D721Med (cell line): ENCODE measurements at places on chromosomes 7 and 10.

DNA sequence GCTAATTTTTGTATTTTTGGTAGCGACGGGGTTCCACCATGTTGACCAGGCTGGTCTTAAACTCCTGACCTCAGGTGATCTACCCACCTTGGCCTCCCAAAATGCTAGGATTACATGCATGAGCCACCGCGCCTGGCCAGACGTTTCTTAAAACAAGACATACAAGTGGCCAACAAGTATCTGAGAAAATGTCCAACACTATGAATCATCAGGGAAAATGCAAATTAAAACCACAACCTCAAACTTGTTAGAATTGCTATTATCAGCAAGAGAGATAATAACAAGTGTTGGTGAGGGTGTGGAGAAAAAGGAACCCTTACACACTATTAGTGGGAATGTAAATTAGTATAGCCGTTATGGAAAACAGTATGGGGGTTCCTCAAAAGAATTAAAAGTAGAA lies 148.6 kb downstream of the SUGCT start:
- no peak for DNase-seq

DNA sequence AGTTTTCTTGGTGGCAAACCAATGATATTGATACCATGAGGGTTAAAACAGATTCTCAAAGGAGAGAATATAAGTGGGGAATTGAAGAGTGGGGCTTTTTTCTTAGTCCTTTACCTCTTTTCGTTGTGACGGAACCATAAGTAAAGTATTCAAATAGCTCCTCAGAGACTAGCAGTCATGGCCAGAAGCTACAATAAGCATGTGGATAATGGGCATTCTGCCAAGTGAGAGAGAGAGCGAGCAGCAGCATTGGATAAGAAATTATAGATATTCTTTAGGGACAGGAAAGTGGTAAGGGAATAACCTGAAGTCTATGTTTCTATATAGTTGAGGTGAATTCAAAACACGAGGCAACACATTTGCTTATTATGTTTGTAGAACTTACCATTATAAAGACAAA lies 235.1 kb downstream of the SEMA3E start:
- DNase-seq = no peak

GRCh38 chr10:670038-670437 lies 19.4 kb downstream of the DIP2C start:
- DNase-seq = no peak

DNA sequence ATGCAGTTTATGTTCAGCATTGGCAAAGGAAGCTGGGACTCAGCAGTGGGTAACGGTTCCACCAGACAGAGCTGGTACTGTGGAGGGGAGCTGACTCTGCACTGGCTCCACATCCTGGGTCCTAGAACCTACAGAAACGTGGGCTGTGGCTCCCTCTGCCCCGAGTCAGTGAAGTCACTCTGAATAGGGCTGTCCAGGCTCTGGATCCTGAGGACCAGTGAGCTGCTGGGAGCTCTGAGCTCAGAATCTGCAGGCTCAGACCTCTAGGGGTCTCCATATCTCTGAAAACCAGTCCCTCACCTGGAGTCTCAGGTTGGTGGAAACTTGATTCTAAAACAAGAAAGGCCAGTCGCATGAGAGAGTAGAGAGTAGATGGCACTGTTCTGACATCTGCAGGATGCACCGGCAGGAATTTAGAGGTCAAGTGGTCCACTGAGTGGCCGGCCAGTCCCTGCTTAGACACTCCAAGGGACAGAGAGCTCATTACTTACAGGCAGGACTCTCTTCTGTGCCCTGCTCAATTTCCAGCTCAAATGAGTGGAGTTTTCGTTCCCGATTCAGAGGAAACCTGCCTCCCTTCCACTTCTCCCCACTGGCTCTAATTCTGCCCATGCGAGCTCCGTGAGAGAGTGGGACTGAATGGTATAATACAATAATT lies 18.6 kb downstream of the NPFFR1 start:
- no peak for DNase-seq

DNA sequence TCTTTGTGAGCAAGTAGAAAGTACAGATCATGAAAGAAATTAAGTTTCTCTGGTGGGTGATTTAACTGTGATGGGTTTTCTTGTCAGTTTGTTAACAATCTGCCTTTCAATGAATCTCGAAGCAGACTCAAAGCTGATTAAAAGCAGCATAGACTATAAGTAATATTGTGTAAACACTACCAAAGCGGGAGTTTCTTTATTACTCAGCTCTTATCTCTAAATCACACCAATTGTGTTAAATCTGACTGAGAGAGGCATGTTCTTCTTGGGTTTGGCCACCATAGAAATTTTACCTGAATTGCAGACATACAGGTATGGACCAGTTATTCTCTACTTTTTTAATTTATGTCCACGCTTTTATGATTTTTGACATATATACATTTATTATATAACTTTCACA lies 65.2 kb downstream of the DKK1 start:
- no peak for DNase-seq

DNA sequence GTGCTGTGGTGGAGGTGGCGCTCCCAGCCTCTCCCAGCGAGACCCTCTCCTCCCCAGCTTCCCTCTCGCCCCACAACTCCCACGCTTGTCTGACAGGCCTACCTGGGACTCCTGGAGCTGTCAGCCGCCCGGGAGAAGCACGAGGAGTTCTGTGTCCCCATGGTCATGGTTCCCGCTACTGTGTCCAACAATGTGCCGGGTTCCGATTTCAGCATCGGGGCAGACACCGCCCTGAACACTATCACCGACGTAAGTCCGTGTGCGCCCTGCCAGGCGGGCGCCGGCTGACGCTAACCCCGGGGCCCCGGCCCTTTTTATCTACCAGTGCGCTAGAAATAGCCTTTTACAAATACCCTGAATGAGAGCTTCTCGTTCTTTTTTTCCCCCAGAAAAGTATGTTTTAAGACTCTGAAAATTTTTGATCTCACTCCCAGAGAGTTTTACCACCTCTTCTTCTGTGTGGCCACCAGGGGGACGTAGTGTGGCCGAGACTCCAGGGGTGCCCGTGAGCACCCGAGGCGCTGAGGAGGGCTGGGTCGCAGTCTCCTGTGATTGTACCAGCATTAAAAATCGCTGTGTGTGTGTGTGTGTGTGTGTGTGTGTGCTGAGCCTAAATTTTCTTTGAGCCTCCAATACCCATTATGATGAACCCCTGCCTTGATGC lies 52.6 kb downstream of the PFKP start:
- no peak for DNase-seq

DNA sequence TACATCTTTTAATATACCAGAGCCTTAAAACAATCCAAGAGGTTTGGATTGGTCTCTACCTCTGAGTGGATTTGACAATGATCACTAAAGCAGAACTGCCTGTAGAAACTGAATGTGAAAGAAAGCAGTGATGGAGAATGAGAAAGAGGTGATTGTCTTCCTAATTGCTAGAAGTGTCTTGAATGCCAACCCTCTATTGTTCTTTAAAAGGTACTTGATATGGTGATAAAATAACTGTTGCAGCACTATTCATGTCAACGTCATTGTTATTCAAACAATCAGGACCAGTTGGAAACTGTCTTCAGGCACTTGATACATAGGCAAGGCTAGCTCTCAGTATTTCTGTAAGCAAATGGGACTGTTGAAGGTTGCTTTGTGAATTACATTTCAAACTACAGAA lies 47.9 kb upstream of the ITPRID1 start:
- no peak for DNase-seq

GRCh38 chr10:50517626-50518025 lies 106.1 kb downstream of the SGMS1 start:
- DNase-seq = no peak

DNA sequence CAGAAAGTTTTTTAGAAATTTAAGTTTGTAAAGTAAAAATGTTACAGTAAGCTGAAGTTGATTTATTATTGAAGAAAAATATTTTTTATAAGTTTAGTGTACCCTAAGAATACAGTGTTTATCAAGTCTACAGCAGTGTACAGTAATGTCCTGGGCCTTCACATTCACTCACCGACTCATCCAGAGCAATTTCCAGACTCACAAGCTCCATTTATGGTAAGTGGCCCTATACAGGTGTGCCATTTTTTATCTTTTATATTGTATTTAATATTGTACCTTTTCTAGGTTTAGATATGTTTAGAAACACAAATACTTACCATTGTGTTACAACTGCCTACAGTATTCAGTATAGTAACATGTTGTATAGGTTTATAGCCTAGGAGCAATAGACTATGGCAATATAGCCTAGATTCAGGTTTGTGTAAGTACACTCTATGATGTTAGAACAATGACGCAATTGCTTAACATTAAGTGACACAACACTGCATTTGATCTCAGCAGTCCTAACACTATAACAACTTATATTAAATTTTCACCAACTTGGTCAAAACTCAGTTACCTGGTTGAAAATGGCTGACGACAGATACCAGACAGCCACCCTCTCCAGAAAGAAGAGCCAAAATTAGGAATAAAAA lies 45.7 kb downstream of the HIBADH start:
- no peak for DNase-seq

- no peak for DNase-seq
Measured at GRCh38 chr7:134533288-134533771, 6.0 kb downstream of the AKR1B10 start.

DNA sequence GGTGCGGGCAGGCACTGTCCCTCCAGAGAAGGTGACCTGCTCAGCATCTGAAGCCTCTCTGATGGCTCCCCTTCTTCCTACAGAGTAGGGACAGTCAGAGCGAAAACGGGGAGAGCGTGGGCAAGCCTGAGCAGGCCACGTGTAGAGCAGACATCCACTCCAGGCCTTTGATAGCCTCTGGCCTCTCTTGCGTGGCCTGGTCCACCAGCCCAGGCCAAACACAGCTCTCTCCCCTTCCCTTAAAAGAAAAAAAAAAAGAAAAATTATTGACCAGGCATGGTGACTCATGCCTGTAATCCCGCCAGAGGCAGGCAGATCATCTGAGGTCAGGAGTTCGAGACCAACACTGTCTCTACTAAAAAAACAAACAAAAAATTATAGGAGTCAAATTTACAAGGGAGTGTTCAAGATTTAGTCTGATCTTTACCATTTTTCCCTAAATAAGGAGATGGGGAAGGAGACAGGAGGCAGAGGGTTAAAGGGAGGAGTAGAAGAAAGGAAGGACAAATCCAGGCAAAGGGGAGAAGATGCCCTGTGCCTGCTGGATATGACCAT lies 84.8 kb downstream of the PLXNA4 start:
- DNase-seq = no peak

GRCh38 chr10:116732573-116732972 lies 9.8 kb downstream of the HSPA12A start:
- no peak for DNase-seq

DNA sequence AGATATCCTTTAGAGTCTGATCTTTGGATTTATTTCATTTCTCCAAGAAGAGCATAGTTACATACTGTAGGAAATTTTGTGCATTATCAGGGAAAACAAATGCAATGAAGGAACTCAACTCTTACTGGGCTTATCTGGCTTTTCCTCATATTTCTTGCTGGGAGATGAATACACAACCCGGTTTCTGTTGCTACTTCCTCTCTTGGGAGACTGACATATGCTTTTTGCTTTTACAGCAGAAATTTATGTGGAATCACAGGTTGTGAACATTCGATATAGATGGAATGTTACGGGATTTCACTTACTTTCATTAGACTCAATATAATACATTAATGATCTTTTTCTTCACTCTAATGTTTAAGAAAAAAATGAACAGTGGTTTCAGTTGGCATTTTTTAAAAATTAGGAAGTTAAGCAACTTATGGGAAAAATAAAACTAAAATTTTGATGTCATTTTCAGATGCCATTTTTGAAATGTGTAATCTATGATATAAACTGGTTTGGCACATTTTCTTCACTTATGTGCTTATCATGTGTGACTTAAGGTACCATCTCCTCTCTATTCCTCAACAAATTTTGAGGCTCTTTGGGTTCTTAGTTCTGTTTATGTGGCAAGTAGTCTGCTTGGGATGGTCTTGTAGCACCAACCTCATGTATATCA lies 7.1 kb downstream of the SND1 start:
- DNase-seq = no peak

- DNase-seq = no peak
Measured at GRCh38 chr10:29823553-29824080, 188.8 kb upstream of the SVIL start.

DNA sequence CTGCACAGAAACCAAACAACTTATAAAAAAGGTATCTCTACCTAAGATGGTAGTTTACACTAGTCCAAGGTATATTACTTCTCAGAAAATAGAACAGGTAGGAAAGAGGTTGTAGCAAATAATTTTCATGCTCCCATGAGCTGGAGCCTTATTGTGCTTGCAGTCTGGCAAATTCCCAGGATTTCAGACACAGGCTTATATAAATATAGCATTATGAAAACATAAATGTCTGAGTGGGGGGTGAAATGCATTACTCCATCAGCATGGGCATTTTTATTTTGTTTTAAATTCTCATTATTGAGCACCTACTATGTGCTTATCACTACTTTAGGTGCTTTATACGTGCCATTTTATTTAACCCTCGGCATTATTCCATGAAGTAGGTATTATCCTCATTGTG lies 83.0 kb upstream of the PHYHIPL start:
- no peak for DNase-seq

- DNase-seq = no peak
Measured at GRCh38 chr10:49596836-49597235, 13.3 kb upstream of the SLC18A3 start.

DNA sequence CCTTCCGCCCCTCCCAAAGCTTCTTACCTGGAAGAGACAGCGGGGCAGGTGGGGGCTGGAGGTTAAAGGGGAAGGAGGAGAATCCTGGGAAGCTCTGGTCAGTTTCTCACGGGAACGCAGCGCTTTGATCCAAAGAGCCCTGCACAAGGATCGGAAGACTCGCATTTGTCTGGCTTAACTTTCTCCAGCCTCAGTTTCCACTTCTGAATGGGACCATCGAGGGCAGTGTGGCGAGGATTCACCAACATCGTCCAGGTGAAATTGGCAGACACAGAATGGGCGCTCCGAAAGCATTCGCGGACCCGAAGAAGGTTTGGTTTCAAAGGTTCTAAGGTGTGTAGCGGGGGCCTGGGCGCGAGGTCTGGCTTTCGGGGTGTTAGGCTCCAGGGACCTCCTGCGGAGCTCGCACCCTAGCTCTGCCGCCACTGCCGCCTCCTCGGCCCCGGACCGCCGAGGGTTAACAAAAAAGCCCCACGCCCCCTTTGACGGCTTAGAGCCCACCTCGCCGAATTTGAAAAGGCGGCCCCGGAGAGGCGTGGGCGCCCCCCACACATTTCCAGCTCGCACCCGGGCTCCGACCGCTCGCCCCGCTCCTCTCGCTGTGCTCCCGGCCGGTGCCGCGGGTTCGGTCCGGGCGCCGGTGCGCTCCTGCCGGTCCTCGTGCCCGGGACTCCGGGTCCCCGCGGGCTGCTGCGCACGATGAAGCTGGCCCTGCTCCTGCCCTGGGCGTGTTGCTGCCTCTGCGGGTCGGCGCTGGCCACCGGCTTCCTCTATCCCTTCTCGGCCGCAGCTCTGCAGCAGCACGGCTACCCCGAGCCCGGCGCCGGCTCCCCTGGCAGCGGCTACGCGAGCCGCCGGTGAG lies at the start of gene COL26A1:
COL26A1 (plus strand) TSS at position 542 of the 862 bp plus-strand sequence; CDS start at position 700, 158 bp downstream.
- DNase-seq = peak; percentile 45
